ENCODE measurements at places on chromosomes 6 and 20.

GRCh38 chr6:47439348-47439668 lies 38.3 kb upstream of the CD2AP start:
- no peak for DNase-seq

DNA sequence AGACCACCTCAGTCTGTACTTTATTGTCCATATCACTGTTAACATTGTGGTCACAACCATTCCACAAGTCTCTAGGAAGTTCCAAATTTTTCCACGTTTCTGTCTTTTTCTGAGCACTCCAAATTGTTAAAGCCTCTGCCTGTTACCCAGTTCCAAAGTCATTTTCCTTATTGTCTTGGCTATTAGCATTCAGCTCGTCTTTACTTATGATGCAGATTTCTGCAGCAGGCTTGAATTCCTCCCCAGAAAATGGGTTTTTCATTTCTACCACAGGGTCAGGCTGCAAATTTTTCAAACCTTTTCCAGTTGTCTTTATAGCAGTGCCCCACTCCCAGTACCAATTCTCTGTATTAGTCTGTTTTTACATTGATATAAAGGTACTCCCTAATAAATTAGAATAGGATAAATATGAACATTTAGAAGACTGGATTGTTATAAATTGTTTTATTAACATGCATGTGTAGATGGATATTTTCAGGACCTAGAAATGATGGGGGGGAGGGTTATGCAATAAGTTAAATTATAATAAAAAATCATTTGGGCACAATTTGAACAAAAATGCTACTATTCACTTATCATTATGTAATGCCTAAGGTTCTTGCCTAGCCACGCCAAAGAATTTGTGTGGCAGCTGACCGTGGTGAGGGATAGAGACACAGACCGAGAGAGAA lies 595.3 kb upstream of the ADGRB3 start:
- no peak for DNase-seq

DNA sequence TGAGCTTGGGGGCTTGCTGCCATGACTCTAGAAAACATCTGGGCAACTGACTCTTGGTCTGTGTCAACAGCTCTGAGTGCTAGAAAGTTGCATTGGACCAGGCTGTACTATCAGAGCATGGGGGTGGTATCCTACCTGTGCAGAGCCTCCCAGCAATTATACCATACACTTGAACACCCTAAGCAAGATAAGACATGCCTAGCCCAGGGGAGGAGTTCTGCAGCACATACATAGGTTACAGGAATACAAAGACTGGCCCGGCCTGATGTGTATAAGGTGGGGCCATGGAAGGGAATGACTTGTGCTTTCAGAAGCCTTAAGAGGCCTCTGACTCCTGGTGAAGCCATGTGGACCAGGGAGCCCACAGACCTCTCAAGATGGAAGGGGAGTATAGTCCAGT lies 11.4 kb upstream of the MOCS1 start:
- DNase-seq, result no peak

DNA sequence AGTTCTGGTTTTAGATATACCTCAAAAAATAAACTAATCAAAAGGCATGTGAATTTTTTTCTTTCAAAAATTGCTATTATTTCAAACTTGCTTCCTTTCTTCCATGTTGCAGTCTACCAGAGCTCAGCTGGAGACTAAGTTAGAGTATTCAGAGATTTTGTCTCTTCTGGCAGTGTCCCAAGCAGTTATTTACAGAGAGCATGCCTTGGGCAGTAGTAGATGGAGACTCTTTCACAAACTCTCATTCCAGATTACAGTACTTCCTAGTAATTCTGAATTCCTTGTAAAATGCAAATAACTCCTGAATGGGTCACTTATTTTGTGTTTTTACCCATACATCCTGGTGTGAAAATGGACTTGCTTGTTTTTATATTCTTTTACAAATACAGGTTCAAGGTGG lies 703.4 kb downstream of the EPHA7 start:
- no peak for DNase-seq

DNA sequence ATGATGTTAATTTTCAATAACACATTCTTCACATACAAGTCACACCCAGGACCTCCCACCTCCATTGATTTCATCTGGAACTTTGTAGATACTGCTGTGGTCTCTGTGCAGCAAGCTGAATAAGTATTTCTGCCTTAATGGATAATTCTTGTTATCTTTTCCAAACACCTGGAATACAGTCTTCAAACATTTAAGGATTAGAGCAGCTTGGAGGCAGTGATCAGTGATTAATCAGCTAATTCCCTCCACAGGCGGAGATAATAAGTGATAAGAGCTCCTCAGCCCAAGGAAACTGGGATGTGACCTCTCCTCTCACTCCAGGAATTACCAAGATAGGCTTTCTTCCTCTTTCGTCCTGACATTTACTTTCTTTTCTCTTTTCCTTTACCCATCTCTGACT lies 110.7 kb downstream of the FIG4 start:
- no peak for DNase-seq

DNA sequence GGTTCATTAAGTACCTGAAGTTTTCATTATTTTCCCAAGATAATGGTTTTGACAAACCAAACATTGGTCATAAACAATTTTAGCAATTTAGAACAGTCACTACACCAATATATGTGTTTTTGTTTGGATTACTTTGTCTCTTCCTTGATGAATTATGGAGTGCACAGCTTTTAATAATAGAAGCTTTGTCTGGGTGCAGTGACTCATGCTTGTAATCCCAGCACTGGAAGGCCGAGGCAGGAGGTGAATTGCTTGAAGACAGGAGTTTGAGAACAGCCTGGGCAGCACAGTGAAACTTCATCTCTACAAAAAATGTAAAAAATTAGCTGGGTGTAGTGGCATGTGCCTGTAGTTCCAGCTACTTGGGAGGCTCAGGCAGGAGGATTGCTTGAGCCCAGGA lies 89.4 kb upstream of the ANKEF1 start:
- no peak for DNase-seq

GRCh38 chr20:11654766-11655165 lies 262.9 kb upstream of the BTBD3 start:
- DNase-seq, result no peak

GRCh38 chr6:41347378-41348050 lies 12.1 kb downstream of the NCR2 start:
- DNase-seq, result no peak

- DNase-seq, result no peak
These were observed 12.9 kb upstream of the GCM1 start for GRCh38 chr6:53161481-53162009.

Measured in immature natural killer cell (primary cell).